Suprapubic skin (tissue), 4 donors: ENCODE measurements at places on chromosomes 1 and 21.
A peak's percentile ranks its signal among the peaks of the same experiment; 100 is the strongest.

DNA sequence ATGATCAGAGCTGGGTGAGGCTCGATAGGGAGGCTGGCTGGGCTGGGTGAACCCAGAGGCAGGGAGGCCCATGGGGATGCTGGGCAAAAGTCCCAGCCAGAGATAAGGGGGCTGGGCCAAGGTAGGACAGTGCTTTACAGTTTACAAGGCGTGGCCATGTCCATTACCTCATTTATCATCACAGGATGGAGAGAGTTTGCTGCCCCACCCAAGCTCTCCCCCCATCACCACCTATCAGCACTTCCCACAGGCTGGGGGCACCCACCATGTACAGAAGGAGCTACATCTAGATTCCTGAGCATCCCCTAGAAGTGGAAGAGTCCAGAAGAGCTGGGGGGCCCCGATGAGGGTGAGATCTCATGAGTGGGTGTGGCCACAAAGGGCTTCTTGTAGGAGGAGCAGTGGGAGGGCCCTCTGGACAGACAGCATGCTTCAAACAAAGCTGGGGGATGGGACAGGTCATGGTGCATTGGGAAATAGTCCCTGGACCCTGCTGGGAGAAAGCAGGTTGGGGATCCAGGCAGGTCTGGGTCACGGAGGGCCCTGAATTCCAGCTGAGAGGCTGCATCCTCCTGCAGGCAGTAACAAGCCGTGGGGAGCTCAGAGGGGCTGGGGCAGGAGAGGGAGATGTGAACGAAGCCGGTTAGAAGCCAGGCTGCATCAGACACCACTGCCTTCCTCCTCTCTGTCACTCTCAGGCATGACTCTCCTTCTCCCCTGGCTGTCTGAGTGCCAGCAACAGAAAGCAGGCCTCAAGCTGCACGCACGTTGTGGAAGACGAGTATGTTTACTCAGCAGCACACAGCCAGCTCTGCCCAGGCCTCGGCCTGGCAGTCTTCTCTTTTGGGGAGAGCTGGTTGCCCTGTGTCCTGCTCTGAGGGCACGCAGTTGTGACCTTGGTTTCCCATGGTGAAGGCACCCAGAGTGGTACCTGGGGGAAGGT, 202.3 kb downstream of the HIVEP3 start:
- no peak for DNase-seq

DNA sequence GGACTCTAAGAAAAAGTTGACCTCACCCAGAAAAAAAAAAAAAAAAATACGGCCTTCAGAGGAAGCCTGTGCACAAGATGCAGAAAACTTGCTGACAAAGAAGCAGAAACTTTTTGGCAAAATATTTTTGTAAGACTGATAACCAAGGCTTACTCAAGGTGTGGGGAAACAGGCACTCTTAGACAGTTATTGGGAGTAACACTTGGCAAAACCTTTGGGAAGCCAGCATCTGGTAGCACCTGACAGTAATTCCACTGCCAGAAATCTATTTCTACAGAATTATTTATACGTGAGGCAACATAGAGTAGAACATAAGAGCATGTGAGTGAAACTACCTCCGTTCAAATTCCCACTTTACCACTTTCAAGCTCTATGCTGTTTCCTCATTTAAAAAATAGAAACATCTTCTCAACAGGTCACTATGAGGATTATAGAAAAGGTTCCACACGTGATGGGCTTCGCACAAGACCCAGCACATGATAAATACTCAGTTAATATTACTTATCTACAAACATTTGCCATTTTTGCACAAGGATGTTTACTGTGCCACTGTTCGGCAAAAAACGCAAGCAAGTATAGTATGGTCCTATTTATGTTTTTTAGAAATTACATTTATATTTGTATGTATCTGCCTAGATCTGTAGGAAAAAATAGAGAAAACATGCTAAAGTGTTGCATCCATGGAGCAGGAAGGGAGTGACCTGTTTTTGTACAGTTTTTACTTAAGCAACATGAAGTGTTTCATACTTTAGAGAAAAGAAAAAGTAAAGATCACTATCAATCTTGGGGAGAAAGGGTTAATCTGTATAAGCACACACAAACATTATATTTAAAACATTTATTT, 22.2 kb downstream of the MRPL39 start:
- DNase-seq, result no peak

DNA sequence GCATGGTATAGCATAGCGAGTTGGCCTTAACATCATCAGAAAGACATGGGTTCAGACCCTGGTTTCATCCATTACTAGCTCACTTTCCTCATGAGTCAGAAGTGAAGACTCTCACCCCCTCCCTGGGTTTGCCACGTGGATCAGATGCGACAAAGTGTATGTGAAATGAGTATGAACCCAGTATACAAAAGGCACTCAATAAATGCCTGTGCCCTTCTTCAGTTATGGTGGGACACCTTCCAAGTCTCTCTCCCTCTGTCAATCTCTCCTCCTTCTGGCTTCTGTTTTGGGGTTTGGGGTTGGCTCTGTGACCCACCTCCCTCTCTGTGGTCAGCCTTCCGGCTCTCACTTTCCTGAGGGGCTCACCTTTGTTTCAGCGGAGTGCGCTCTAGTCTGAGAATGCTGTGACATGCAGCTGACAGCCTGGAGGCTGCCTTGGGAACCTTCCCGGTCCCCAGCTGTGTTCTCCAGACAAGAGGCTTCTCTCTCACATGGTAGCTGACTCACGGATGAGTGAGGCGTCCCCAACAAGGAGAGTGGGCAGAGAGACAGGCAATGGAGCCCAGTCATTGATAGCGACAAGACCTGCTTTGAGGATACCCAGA, 155.0 kb upstream of the EDN2 start:
- DNase-seq, result peak; percentile 74

DNA sequence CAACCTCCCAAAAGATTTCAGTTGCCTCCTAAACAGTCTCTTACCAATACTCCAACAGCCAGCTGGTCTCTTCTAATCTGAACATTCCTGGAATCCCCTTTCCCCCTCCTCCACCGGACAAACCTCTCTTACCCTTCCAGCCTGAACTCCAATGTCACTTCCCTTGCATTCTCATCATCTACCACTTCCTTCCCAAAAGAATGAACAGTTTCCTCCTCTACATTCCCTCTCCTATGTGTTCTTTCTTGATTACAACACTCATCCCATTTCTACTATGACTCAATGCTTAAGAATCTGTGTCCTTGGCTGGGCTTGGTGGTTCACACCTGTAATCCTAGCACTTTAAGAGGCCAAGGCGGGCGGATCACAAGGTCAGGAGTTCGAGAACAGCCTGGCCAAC, 417.1 kb downstream of the SETD4 start:
- DNase-seq, result no peak

DNA sequence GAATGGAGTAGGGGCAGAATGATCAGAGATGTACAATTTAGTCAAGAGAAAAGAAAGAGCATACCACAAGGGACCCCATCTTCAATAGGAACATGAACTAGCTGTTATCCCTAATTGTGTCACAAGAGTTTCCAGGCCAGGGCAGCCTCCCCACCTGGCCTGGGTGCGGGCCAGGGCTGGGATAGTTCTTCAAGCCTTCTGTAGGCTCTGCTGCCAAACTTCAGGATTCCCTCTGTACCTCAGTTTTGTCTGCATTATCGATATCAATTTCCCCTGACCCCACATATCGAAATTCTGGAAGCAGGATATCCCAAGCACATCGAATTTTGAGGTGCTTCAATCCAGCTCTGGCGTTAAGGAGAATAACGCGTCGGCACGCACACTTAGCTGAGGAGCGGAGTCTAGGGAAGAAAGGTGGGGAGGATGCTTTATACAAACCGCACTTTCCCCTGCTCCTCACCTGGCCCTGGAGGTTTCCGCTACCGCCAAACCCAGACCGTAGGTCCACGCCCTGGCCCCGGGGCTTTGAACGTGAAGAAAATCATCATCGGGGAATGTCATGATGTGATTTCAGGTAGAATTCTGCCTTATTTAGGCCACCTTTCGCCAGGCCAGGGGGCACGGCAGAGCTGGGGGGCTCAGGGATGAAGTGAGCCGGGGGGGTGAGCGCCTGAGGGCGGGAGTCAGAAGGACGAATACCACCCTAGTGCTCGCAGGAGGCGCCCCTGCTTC, 7.4 kb downstream of the HLX start:
- DNase-seq, result no peak

DNA sequence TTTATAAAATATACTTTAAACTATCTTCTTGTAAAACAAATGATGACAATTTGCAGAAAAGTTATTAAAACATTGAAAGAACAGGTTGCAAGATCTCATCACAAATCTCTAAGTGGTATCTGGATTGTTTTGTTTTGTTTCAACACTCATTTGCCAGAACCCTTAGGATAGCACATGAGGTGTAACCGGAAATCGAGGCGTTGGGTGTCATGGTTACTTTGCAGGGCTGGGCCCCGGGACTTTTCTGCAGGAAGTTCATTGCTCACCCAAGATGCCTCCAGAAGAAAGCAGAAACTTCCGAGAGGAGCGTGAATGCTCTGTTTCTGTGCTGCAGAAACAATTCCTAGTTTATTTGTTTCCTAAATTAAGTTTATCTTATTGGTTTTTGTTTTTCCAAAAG, 2.5 kb downstream of the DISC1 start:
- no peak for DNase-seq

- no peak for DNase-seq
Measured at GRCh38 chr1:236072001-236072400, 7.1 kb upstream of the NID1 start.

DNA sequence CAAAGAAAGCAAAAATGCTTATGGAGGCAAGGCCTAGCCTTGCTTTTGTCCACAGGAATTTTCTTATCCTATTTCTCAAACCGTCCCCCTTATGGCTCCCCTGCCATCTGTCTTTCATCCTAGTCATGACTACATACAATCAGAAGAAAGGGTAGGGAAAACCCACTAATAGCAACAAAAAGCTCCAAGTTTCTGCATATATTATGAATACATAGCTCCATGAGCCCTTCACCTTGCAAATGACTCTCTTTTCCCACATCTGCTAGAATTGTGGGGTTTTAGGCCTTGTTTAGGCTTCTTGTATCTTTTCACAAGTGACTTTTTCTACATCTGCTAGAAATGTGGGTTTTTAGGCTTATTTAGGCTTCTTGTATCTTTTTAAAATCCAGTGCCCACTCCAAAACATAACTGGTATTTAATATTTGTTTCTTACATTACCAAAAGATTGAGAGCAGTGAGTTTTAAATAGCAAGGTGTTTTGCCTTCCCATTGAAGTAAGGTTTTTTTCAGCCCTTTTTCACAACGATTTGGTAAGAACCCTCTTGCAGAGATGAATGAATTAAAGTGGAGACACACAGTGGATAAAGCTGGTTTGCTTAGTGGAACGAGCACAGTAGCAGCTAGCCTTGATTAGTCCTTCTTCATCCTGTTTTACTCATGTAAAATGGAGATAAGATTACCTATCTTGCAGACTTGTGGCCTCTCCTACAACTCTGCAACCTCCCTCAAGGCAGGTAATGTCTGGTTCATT, 4.4 kb downstream of the GADD45A start:
- DNase-seq, result no peak

DNA sequence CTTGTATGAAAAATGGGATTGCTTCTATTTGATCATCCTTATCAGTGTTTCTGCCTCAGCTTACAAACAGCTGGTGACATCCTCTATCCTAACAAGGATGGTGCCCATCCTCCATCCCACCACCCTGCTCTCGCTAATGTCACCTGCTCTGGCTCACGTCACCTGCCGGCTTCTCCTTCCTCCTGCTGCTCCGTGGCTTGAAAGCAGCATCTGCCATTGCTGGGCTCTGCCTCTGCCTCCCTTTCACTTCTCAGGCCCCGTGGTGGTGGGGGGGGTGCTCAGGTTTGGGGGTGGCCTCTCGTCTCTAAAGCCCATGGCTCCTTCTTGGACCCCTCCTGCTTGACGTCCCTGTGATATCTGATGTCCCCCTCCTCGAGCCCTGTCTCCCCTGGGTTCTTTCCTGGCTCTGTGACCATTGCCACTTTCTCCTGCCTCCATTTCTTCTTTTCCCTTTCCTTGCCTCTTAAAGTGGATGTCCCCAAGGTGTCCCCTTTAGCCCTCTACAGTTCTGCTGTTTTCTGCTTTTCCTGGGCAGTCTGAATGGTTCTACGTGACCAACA, 135.5 kb upstream of the ERRFI1 start:
- DNase-seq, result no peak

DNA sequence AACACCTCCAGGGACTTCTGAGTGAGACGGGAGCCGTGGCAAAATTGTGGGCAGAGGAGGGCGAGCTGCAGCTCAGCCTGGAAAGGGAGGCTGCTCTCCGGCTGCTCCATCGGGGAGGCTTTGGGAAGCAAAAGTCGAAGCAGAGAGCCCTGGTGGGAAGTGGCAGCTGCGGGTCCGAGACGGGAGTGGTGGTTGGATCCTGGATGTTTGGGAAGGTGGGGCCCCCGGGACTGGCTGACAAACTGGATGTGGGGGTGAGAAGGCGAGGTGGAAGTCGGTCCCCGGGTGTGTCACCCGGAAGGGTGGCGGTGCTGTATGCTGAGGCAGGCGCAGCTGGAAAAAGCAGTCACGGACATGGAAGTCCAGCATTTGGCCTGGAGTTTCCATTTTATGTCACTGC, 52.1 kb downstream of the KCNAB2 start:
- DNase-seq, result no peak

DNA sequence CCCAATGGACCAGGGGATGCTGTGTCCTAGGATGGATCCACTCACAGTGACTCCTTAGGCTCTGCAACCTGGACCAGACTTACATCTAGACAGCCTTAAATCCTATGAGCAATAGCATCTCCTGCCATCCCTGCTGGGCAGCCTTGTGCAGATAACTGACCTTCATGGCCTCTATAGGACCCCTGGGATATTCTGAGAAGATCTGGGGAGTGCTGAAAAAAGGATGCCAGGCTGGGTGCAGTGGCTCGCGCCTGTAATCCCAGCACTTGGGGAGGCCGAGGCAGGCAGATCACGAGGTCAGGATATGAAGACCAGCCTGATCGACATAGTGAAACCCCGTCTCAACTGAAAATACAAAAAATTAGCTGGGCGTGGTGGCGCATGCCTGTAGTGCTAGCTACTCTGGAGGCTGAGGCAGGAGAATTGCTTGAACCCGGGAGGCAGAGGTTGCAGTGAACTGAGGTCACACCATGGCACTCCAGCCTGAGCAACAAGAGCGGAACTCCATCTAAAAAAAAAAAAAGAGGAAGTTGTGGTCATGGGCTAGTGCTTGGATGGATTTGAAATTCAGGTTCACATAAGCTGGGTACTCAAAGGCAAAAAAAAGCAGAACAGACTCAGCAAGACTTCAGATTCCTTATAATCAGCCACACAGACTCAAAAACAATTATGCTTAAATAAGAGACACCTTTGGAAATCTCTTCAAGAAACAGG, 10.9 kb upstream of the SH2D1B start:
- no peak for DNase-seq

- DNase-seq, result no peak
Measured at GRCh38 chr1:160453443-160453842, 53.1 kb downstream of the VANGL2 start.
